ENCODE measurements at places on chromosomes 1 and 21. TPM values are rescaled to one million over a fixed set of nuclear protein-coding genes. Genes with fewer than 3 reads are reported as not detected.
A peak's percentile ranks its signal among the peaks of the same experiment; 100 is the strongest.

The DTL gene
- polyA plus RNA-seq, result 0.09 TPM

The KCNK1 gene
- polyA plus RNA-seq, result not detected

The HUNK gene
- polyA plus RNA-seq, result 0.07 TPM

The DNALI1 gene
- polyA plus RNA-seq, result 0.69 TPM

The C1orf87 gene
- not detected for polyA plus RNA-seq

The PTPN7 gene
- polyA plus RNA-seq, result 84.1 TPM

The SORT1 gene
- not detected for polyA plus RNA-seq

DNA sequence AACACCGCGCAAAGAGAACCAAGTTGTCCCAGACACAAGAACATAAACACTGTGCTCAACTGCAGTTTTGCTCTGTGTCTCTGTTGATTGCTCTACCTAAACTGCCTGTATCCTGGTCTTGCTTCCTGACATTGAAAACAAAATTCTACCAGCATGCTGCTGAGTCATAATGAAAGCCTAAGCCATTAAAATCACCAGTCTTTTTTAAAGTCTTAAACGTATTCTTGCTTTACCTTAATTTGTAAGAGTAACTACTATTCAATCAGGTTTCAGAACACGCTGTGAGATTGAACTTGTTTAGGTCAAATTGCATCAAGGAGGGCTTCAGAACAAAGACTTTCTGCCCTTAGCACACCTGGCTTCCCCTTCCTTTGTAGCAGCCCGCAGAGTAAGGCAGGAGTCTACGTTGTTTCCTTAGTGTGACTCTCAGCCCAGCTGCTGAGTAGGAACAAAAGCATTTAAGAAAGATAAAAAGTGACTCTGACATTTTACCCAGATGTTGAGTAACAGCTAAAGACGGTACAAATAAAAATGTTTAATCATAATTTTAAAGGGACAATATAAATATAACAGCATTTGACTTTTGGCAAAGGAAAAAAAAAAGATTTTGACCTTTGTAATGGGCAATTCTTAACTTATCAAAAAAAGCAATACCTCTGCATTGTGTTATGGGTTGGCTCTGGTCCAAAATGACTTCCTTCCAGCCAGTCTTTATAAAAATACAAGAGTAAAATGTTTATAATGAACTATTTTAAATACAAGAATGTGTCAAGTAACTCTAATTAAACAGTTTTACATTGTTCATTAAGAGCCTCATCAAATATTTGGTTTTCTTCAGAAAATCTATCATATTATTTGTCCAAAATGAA, 186.9 kb upstream of the ADGRL4 start:
- no peak overlapping the region for H3K27ac ChIP-seq
- DNase-seq, result no peak
- no peak overlapping the region for H3K4me3 ChIP-seq
- H3K36me3 ChIP-seq, result no peaks in the 10 kb centered on the region
- H3K27me3 ChIP-seq, result no peaks in the 10 kb centered on the region

DNA sequence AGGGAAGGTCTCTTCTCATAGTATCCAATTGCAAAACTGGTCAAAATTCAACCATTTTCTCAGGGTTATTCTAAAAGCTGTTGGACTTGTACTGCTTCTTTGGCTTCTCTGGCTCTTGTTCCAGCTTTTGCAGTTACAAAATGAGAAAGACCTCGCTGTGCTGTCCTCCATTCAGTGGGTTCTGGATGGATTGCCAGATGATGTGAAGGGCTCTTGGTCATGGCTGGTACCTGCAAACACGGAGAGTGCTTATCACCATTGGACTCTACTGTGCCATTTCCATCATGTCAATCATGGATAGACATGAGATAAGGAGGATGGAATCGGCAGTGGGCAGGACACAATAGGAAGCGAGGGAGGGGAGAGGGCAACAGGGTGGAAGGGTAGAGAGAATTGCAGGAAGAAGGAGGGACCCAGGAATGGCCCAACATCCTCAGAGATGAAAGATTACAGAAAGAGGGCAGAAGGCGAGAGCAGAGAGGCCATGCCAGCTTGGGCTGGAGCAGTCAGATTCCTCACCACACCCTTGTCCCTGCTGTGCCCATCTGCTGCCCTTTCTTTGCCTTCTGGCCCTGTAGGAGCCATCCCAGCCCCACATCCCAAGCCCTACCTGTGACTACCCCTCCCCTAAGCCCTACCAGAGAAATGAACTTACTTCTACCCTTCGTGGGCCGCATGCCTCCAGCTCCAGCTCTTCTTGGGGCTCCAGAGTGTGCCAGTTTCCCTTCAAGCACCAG, 70.3 kb downstream of the HIVEP3 start:
- no peaks in the 10 kb centered on the region for H3K27me3 ChIP-seq
- no peak overlapping the region for H3K4me3 ChIP-seq
- no peak for DNase-seq
- no peaks in the 10 kb centered on the region for H3K4me1 ChIP-seq
- H3K36me3 ChIP-seq, result no peaks in the 10 kb centered on the region
- H3K27ac ChIP-seq, result no peak overlapping the region

- H3K27ac ChIP-seq, result no peak overlapping the region
- no peak overlapping the region for H3K4me3 ChIP-seq
- no peak for DNase-seq
- H3K4me1 ChIP-seq, result no peaks in the 10 kb centered on the region
- no peaks in the 10 kb centered on the region for H3K36me3 ChIP-seq
Measured at GRCh38 chr1:84665703-84666317, 24.5 kb downstream of the SSX2IP start.

DNA sequence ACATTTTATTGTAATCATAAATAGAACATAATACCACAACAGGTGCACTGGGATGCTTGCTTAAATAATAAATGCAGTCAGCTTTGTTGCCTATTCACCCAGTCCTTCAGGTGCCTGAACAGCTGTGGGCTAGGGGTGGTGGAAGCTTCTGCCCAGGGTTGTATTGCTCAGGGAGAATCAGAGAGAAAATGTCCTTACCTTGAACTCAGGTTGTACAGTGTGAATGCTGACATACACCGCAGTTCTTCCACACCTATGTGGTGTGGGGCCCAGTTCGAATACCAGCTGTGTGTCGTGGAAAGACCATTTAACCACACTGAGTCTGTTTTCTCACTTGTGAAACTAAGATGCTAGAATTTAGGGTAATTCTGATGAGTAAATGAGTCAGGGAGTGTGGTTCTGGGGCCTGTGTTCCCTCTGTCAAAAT, 115.7 kb upstream of the ATP1A1 start:
- H3K4me1 ChIP-seq, result no peaks in the 10 kb centered on the region
- no peak for DNase-seq
- H3K4me3 ChIP-seq, result no peak overlapping the region
- H3K27me3 ChIP-seq, result no peaks in the 10 kb centered on the region
- no peaks in the 10 kb centered on the region for H3K36me3 ChIP-seq

DNA sequence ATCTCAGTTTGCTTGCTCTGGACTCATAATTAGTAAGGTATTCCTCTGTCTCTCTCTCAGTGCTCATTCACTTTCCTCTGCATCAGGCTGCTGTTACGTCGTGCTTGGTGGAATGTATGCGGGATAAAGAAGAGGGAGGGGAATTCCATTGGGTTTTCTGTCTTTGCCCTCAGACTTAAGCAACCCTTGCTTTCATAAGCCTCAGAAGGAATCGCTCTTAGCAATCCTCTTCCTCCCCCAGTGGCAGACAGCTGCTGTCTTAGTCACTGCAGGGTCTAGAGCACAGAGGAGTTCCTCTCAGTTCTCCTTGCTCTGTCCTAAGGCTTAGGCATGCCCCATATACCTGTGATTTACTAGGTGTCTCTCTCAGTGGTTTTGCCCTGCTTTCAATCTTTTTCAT, 19.1 kb upstream of the NTMT2 start:
- DNase-seq, result no peak
- H3K36me3 ChIP-seq, result no peaks in the 10 kb centered on the region
- no peak overlapping the region for H3K4me3 ChIP-seq
- H3K27ac ChIP-seq, result no peak overlapping the region

DNA sequence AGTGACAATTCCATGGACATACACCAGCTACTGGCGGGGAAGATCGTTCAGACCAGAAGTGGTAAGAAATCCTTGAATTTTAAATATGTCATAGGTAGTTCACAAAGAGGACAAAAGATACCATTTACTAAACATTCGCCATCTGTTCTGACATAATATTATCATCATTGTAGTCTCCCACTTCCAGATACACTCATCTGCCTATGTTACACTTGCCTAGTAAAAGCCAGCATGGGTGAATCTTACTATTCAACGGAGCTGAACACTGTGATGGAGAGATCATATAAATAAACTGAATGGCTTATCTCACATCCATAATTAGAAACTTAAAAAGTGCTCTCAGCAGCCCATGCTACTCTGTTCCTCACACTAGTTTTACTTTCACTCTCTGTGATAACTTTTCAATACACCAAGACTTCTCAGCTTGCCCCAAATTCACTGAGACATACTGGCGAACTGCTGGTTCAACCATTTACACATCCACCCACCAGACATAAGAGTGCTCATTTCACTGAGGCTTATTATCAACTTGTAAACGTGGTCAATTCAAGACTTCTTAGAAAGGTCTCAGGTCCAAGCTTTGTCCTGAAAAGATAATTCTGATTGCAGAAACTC, 463 bp upstream of the PRRC2C start:
- no peak for DNase-seq
- H3K36me3 ChIP-seq, result no peaks in the 10 kb centered on the region
- H3K27ac ChIP-seq, result peak overlapping the region; percentile 100
- peak overlapping the region; percentile 99 for H3K4me3 ChIP-seq
- peaks cover 42% of the 10 kb centered on the region for H3K4me1 ChIP-seq
- H3K27me3 ChIP-seq, result no peaks in the 10 kb centered on the region

DNA sequence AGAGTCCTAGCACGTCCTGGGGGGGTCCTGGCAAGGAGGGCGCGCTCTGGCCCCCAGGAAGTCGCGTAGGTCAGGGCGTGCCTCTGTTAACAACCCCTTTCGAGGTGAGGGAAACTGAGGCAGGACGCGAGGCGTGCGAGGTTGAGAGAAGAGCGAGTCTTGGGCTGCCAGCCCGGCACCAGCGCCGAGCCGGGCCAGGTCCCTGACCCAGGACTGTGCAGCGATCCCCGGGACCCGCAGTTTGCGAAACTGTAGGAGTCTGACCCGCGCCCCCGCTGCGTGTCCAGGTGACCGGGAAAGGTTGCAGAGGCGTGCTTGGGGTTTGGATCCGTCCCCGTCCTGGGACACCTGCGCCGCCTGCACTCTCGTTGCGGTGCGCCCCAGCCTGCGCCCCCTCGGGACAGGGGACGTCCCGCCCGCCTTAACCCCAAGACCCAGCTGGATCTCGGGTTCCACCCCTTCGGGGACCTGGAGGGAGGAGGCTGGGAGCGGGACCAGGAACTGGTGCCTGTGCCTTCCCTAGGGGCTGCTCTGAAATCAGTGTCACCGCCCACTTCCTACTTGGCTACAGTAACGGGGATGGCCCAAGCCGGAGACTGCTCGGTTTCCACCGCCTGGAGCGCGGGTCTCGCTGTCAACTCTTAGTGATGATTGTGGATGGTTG, 493 bp downstream of the DISC1 start:
- peak; percentile 46 for DNase-seq
- peak overlapping the region; percentile 63 for H3K27ac ChIP-seq
- peak overlapping the region; percentile 43 for H3K4me3 ChIP-seq

- H3K4me3 ChIP-seq, result no peak overlapping the region
- H3K27ac ChIP-seq, result no peak overlapping the region
- H3K27me3 ChIP-seq, result no peaks in the 10 kb centered on the region
- no peaks in the 10 kb centered on the region for H3K36me3 ChIP-seq
- DNase-seq, result no peak
Measured at GRCh38 chr1:83596331-83596730, 402.6 kb downstream of the TTLL7 start.

- peaks cover 55% of the 10 kb centered on the region for H3K27me3 ChIP-seq
- DNase-seq, result no peak
- no peaks in the 10 kb centered on the region for H3K36me3 ChIP-seq
- H3K4me3 ChIP-seq, result no peak overlapping the region
Measured at GRCh38 chr1:50424884-50425375, 1.7 kb upstream of the DMRTA2 start.

GRCh38 chr1:77688939-77689338, 6.5 kb upstream of the ZZZ3 start:
- H3K4me3 ChIP-seq, result no peak overlapping the region
- DNase-seq, result no peak
- no peak overlapping the region for H3K27ac ChIP-seq
- H3K36me3 ChIP-seq, result no peaks in the 10 kb centered on the region
- H3K4me1 ChIP-seq, result peaks cover 4% of the 10 kb centered on the region

DNA sequence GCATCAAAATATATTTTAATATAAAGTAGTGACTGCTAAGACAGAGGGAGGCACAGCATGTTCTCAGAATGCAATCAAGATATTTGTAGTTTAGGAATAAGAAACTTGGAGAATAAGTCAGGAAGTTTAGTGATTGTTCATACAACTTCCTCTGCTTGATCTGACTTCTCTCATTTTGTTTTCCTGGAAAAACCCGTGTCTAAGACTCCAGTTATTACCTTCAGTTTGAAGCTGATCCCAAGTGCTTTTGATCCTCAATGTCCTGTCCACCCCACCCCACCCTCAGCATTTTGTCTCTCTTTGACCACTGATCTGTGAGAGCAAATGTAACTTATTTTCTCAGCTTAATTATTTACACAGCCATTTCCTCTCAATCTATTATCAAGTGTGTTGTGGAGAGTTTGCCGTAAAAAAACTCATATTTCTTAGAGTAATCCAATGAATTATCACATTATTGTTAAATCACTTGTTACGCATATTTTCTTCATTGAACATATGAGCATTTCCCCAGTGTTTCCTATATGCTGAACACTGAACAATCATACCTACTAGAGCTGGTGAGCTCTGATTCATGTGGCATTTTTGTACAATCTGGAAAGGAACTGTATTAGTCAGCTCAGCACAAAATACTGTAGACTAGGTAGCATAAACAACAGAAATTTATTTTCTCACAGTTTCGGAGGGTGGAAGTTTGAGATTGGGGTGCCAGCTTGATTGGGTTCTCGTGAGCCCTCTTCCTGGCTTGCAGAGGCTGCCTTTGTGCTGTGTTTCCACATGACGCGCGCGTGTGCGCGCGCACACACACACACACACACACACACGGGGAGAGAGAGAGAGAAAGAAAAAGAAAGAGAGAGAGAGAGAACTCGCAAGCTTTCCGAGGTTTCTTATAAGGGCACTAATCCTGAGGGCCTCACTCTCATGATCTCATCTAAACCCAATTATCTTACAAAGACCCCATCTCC, 65.5 kb upstream of the DPYD start:
- H3K27ac ChIP-seq, result no peak overlapping the region
- DNase-seq, result peak; percentile 16
- no peaks in the 10 kb centered on the region for H3K27me3 ChIP-seq
- no peak overlapping the region for H3K4me3 ChIP-seq
- no peaks in the 10 kb centered on the region for H3K36me3 ChIP-seq

DNA sequence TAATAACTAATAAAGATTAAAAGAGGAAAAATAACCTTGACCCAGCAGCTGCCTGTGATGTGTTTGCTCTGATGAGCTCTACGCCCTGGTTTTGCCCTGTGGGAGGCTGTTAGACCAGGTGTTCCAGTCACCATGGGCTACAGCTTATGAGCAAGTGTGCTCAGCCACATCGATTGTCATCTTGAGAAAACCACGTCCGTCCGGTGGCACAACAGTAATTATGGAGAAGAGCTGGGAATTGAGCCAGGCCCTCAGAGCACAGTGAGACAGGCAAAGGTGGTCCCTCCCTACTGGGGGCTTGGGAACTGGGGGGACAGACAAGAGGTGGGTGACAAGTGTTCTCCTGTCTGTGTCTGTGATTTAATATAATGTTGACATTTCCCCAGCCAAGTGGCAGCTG, 420.5 kb downstream of the MATN1 start:
- no peak overlapping the region for H3K4me3 ChIP-seq
- no peaks in the 10 kb centered on the region for H3K27me3 ChIP-seq
- no peak overlapping the region for H3K27ac ChIP-seq
- H3K4me1 ChIP-seq, result no peaks in the 10 kb centered on the region
- no peaks in the 10 kb centered on the region for H3K36me3 ChIP-seq
- DNase-seq, result no peak

All from CD4-positive, alpha-beta memory T cell (primary cell).